ENCODE measurements at places on chromosomes 5 and 9.

GRCh38 chr5:169416583-169417196 lies 115.8 kb upstream of the SLIT3 start:
- DNase-seq, result peak; percentile 87

GRCh38 chr5:137442660-137443059 lies 56.5 kb downstream of the SPOCK1 start:
- no peak for DNase-seq

DNA sequence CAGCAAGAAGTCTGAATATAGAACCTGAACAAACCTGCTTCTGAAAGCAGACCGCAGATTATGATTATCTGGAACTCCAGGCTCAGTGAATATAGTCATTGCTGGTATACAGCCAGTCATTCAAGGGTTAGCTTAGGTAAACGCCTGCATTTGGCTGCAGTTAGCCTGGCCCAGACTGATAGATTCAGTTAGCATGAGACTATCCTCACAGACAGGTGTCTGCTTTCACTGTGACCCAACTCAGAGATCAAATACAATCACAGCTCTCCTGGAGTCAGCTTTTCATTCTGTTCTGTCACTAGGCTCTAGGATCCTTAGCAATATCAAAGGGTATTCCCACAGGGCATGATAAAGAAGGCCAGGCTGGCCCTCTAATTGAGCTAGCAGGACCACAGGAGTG lies 138.6 kb upstream of the PLCXD3 start:
- no peak for DNase-seq

GRCh38 chr9:16139774-16140173 lies 586.9 kb downstream of the CCDC171 start:
- DNase-seq, result peak; percentile 70

DNA sequence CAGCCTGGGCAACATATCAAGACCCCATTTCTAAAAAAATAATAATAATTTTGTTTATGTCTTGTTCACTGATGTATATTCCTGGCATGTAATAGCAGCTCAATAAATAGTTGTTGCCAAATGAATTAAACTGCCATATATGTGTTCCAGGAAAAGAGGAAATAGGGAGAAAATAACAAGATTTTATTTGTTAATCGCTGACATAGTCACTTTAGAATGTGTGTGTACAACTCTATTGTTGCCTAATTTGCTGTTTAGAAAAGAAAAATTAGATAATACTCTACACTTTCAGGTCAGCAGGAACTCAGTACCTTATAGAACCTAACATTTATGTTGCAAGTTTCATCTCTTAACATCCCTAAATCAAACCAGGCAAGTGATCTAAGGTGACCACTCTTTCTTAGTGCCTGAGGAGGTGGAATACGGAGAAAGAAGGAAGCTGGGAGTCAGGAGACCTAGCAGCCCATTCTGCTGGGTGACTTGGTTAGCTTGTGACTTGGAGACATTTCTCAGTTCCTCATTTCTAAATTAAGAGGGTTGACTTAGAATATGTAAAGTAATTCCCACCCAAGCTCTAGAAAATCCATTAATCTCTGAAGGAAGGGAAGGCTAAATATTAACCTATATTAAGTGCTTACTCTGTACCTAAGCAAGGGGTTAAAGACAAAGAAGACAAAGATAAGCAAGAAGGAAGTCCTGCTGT lies 110.3 kb upstream of the IQGAP2 start:
- DNase-seq, result no peak

- DNase-seq, result peak; percentile 87
Observed at GRCh38 chr5:139763930-139764791, 31.4 kb upstream of the PSD2 start.

- DNase-seq, result no peak
Observed at GRCh38 chr5:95738072-95738471, 6.9 kb downstream of the RHOBTB3 start.

GRCh38 chr5:21810737-21811316 lies 1042.3 kb downstream of the CDH12 start:
- no peak for DNase-seq

DNA sequence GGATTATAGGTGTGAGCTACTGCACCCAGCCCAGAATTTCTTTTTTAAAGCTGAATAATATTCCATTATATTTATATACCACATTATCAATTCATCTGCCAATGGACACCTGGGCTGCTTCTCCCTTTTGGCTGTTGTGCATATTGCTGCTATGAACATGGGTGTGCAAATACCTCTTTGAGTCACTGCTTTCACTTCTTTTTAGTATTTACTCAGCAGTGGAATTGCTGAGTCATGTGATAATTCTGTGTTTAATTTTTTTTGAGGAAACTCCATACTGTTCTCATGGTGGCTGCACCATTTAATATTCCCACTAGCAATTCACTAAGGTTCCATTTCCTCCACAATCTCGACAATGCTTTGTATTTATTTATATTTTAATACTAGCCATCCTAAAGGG lies 36.1 kb upstream of the KIF4B start:
- no peak for DNase-seq

DNA sequence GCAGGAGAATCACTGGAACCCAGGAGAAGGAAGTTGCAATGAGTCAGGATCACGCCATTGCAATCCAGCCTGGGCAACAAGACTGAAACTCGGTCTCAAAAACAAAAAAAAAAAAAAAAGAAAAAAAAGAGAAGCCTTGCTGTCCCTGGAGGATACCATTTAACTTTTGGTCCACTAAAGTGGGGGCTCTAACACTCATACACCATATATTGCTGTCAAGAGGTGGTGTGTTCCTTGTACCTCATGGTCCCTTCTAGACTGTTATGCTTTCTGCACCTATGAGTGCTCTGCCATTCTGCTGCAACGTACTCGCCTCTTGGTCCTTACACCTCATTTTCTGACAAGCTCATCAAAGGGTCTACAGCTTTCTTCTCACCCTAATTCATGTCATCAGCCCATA lies 52.2 kb upstream of the ISOC1 start:
- DNase-seq, result no peak
